ENCODE measurements at places on chromosomes 7 and 10.

DNA sequence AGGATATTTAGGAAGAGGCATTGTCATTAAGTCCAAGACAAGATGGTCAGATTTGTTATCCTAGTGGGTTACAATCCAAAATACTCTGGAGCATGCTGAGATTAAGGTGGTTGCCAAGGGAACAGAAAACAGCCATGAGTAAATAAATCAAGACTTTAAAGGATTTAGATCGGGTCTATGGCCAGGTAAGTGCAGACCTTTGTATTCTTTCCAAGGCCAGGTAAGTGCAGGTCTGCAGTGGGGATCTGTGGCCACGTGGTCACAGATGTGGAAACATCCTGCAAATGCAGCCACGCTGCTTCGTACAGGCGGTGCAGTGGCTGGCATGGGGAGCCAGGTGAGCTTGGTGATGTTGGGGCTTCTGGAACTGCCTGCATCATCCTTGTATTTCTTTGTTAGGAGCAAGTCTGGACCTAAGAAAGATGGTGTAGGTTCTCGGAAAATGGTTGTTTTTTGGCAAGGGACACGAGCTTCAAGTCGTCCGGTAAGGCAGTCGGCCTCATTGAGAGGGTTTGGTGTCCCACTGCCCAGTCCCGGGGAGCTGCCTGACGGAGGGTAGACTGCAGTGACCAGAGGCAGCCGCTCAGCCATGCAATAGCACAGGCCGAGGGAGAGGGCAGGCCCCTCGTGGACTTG is 21.8 kb downstream of the ZNF775 start:
- no peak for DNase-seq

- no peak for DNase-seq
These were observed 232.5 kb downstream of the SKIDA1 start for GRCh38 chr10:21292763-21293517.

- no peak for DNase-seq
These were observed 11.9 kb downstream of the COBL start for GRCh38 chr7:51304729-51305128.

- no peak for DNase-seq
These were observed 3.4 kb downstream of the CALHM2 start for GRCh38 chr10:103448746-103449145.

DNA sequence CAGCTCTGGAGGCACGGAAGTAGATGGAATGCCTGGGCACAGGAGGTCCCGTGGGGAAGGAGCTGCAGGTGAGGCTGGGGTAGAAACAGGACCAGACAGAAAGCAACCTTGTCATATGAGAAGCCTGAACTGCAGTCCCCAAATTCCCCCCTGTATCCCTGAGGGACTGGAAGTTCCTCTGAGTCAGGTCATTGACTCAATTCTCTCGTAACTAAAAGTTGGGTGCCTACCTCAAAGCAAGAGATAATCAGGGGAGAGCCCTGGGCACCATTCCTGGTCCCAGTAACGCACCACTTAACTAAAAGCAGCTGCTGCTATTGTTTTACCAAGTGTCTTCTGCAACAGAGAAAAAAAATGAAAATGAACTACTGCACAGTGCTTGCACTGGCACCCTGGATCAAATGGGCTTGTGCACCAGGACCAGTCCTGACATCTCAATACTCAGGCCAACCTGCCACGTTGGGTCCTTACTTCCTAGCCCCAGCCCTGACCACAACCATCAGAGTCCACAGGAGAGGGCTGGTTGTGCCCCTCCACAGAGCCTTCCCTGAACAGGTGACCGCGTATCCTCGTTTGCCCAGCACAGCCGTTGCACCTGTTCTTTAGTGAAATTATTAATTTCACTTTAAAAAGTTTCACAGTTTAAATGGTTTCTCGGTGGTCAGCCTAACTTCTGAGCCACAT is 79.3 kb downstream of the GRID1 start:
- DNase-seq: no peak

GRCh38 chr7:115230882-115231571 is 309.1 kb downstream of the MDFIC start:
- DNase-seq: no peak

GRCh38 chr10:79097021-79097872 is 28.5 kb downstream of the ZMIZ1 start:
- no peak for DNase-seq

DNA sequence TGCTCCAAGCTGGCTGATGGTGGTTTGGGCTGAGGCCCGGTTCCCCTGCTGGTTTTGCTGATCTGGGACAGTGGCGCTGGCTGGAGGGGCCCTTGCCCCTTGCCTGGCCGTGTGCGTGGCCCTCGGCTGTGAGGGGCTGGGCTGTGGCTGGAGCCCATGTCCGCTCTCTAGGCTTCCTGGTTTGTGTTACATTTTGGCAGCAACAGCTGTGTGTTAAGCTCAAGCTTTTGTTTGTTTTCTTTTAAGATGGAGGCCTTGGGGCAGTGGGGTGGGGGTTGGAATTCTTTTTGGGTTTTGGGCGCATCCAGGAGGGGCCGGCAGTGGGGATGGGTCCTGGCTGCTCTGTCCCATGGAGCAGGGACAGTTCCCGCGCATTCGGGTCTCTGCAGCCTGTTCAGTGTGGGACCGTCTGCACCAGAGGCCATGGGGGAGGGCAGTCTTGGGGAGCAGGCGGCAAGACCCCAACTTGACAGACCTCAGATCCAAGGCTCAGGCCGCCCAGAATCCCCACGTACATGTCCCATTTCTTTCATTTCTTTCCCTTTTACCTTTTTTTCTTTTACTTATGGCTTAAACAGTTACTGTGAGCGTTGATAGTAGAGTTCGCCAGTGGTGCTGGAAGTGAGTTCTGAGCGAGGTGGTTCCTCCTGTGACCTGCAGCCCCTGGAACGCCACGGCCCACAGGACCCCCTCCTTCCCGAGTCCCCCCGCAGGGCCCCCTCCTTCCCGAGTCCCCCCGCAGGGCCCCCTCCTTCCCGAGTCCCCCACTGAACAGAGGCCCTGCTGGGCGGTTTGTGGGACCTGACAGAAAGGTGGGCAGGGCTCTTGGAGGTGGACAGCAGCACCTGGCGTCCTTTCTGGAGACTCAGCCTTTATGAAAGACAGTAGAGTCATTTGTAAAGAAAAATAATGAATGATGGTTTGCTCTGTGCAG is 75.3 kb downstream of the INPP5A start:
- no peak for DNase-seq

- DNase-seq: no peak
These were observed 2.2 kb downstream of the STOX1 start for GRCh38 chr10:68829521-68829920.

DNA sequence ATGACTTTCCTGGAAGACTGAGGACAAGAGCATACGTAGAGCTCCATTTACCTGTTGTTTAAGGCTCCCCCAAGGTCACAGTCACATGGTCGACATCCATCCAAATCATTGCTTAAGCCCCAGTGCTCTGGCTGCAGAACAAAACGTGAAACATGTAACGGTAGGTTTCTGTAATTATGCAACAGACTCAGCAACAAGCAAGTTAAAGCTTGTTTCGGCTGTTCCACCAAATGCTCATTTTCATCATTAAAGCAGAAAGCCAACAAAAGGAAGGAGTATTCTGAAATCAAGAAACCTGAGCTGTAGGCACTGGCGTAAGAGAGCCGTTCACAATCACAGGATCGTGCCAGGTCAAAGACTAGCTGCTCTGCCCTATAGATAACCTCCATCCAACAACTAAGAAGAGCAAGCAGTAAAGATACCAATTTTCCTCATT is 30.0 kb downstream of the LAMB1 start:
- DNase-seq: no peak
